ENCODE measurements at places on chromosomes 1 and 21.
A peak's percentile ranks its signal among the peaks of the same experiment; 100 is the strongest.

- no peak for DNase-seq
Measured at GRCh38 chr1:248670003-248670402, 14.7 kb upstream of the OR2T27 start.

DNA sequence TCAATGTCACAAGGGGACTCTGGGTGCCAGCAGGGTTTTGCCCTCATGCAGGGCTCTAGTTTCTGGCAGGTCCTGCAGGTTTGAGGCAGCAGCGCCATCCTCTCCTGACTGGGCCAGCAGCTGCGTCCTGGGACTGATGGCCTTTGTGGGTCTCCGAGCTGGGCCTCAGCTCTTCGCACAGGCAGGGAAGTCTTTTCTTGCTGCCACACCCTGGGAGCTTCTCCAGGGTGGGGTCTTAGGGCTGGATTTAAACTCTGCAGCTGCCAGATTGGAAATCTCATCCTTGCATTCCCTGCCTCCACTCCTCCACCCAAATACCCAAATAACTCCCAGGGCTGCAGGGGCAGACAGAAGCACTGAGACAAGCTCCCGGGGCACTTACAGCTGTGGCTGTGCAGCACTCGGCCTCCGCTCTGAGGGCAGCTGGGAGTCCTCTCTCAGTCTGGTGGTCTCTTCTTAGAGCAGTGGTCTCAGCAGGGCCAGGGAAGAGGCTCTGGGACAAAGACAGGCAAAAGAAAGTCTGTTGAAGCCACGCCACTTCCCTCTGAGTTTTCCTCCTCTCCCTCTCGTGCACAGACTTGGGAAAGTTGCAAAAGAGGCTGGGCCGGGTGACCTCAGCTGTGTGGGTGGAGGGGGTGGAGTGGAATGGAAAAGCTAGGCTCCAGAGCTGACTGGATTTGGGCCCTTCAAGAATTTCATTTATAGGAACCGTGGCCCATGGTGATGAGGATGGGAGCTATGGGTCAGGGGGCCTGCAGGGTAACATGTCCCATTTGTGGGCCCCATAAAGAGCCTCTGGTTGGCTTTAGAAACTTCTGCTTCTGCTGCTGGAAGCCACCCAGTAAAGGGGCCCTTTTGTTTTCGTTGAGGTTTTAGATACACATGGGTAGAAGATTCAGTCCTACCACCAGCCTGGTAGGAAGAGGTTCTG is at the start of gene RAB7B:
RAB7B (minus strand) TSS at position 525 of the 931 bp plus-strand sequence. CDS start 9,260 bp downstream, outside the sequence.
- DNase-seq, result no peak

GRCh38 chr1:158045639-158046038 is 52.2 kb downstream of the KIRREL1 start:
- no peak for DNase-seq

- DNase-seq, result peak; percentile 99
Measured at GRCh38 chr1:40664167-40664537, 1.3 kb downstream of the RIMS3 start.

- no peak for DNase-seq
Measured at GRCh38 chr1:113747376-113747775, 11.9 kb downstream of the PHTF1 start.

GRCh38 chr1:153485863-153486262 is 25.4 kb upstream of the S100A7 start:
- DNase-seq, result no peak

DNA sequence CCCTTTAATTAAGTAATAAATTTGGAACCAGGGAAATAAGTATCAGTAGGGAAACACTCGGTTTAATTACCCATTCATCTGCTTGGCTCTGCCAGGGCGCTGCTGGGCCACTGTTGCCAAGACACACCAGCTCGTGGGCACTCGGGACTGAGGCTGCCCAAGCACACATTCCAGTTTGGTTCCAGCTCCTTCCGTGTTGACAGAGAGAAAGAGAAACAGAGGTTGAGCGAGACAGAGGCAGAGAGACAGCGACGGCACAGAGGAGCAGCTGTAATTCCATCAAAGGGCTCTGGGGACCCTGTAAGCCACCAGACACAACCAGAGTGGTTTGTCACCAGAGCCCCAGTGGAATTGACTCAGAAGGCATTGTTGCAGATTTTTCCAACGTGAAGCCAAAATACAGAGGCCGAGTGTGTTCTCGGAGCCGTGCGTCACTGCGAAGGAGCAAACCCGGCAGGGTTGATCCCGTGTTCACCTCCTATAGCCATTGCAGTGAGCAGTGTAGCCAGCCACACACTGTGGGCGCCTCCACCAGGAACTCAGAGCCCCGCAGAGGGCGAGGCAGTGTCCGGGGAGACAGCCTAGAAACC is 33.5 kb downstream of the SYF2 start:
- DNase-seq, result no peak

DNA sequence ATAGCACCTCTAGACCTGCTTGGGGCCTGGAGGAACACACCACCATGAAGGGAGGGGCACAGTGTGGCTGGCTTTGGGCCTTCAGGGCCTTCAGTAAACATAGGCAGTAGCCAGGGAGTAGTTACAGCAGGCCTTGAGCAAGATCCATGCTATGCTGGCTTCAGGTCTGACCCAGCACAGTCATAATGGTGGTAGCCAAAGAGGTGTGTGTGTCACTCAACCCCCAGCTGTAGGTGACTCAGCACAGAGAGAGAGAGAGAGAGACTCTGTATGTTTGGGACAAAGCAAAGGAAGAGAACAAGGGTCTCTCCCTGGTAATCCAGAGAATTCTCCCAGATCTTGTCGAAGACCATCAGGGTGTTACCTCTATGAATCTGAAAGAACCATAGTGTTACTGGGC is 250.5 kb upstream of the PKN2 start:
- DNase-seq, result no peak

All from DMS 273 treated with DMSO at 0.1 percent for 48 hours (cell line).